Upper lobe of left lung (tissue), 6 donors: ENCODE measurements at places on chromosomes 12 and 14. TPM values are rescaled to one million over a fixed set of nuclear protein-coding genes. Genes with fewer than 3 reads are reported as not detected.

P2RX7 gene
- 8.2 TPM for total RNA-seq

NELL2 gene
- 3.9 TPM for total RNA-seq

SOAT2 gene
- total RNA-seq: 0.11 TPM

PRIMA1 gene
- total RNA-seq: under 0.01 TPM

GRCh38 chr14:29749327-29749726 is 178.3 kb downstream of the PRKD1 start:
- H3K4me3 ChIP-seq: no peak overlapping the region
- no peak overlapping the region for H3K27ac ChIP-seq
- no peaks in the 10 kb centered on the region for H3K36me3 ChIP-seq

DNA sequence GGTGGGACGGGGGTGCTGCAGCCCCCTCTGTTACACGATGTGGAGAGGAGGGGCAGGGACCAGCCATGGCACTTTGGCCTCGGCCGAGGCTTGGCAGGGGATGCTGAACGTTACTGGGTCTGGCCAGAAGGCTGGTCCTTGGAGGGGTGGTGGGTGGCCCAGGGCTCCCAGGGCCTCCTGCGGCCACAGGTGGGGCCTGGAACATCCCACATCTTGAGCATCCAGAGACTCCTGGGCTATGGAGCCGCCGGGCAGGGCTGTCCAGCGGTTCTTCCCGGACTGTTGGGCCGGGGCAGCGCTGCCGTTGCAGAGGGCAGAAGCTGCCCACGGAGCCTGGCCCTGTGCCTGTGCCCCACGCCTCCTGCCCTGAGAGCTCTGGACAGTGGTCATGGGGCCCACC is 15.9 kb downstream of the KIF26A start:
- no peaks in the 10 kb centered on the region for H3K36me3 ChIP-seq
- H3K27ac ChIP-seq: no peak overlapping the region
- H3K4me3 ChIP-seq: no peak overlapping the region
- no peaks in the 10 kb centered on the region for H3K27me3 ChIP-seq
- peaks cover 18% of the 10 kb centered on the region for H3K4me1 ChIP-seq
- DNase-seq: no peak

GRCh38 chr12:13362260-13362841 is 165.8 kb downstream of the EMP1 start:
- DNase-seq: no peak
- H3K27ac ChIP-seq: no peak overlapping the region
- no peaks in the 10 kb centered on the region for H3K27me3 ChIP-seq
- no peaks in the 10 kb centered on the region for H3K4me1 ChIP-seq
- no peak overlapping the region for H3K4me3 ChIP-seq
